ENCODE measurements at places on chromosomes 1 and 21.
A peak's percentile ranks its signal among the peaks of the same experiment; 100 is the strongest.

GRCh38 chr1:44267438-44267837 lies 54.2 kb downstream of the DMAP1 start:
- no peaks in the 10 kb centered on the region for H3K27me3 ChIP-seq
- peaks cover under 1% of the 10 kb centered on the region for H3K4me1 ChIP-seq
- H3K27ac ChIP-seq: no peak overlapping the region

- H3K4me3 ChIP-seq: no peak overlapping the region
- no peaks in the 10 kb centered on the region for H3K4me1 ChIP-seq
- no peak for DNase-seq
- no peaks in the 10 kb centered on the region for H3K36me3 ChIP-seq
- H3K27me3 ChIP-seq: no peaks in the 10 kb centered on the region
Measured at GRCh38 chr21:45160198-45160597, 85.8 kb downstream of the ADARB1 start.

GRCh38 chr1:72911656-72912055 lies 629.3 kb upstream of the NEGR1 start:
- H3K4me3 ChIP-seq: no peak overlapping the region
- no peaks in the 10 kb centered on the region for H3K36me3 ChIP-seq
- H3K27ac ChIP-seq: no peak overlapping the region
- H3K4me1 ChIP-seq: no peaks in the 10 kb centered on the region

GRCh38 chr1:219507437-219507836 lies 105.5 kb downstream of the ZC3H11B start:
- H3K4me1 ChIP-seq: no peaks in the 10 kb centered on the region
- no peak overlapping the region for H3K4me3 ChIP-seq
- no peak for DNase-seq
- no peak overlapping the region for H3K27ac ChIP-seq
- no peaks in the 10 kb centered on the region for H3K27me3 ChIP-seq
- no peaks in the 10 kb centered on the region for H3K36me3 ChIP-seq

DNA sequence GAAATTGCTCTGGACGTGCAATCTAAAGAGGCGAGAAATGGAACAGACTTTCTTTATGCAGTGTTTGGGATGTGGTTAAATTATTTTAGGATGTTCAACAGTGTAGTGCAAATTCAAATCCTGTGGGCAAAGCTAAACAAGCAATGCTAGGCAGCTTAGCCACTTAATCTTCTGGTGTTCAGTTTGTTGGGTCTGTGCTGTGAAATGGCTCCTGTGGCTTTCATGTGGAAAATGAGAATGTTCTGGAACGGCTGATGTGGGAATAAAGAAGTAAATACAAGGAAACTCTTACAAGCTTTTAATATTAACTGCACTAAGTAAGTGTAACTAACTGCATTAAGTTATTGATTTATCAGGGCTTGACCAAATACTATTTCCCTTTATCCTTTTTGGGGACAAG lies 766.6 kb downstream of the ADGRL2 start:
- H3K36me3 ChIP-seq: no peaks in the 10 kb centered on the region
- no peaks in the 10 kb centered on the region for H3K27me3 ChIP-seq
- peaks cover 4% of the 10 kb centered on the region for H3K4me1 ChIP-seq
- no peak for DNase-seq
- no peak overlapping the region for H3K27ac ChIP-seq

- H3K36me3 ChIP-seq: no peaks in the 10 kb centered on the region
- H3K27me3 ChIP-seq: no peaks in the 10 kb centered on the region
- H3K4me1 ChIP-seq: peaks cover 17% of the 10 kb centered on the region
Measured at GRCh38 chr1:204128964-204129896, 22.6 kb downstream of the ETNK2 start.

GRCh38 chr1:169928438-169929209 lies 34.9 kb upstream of the SCYL3 start:
- no peaks in the 10 kb centered on the region for H3K27me3 ChIP-seq
- H3K4me3 ChIP-seq: no peak overlapping the region
- H3K4me1 ChIP-seq: no peaks in the 10 kb centered on the region
- no peak overlapping the region for H3K27ac ChIP-seq
- DNase-seq: no peak

DNA sequence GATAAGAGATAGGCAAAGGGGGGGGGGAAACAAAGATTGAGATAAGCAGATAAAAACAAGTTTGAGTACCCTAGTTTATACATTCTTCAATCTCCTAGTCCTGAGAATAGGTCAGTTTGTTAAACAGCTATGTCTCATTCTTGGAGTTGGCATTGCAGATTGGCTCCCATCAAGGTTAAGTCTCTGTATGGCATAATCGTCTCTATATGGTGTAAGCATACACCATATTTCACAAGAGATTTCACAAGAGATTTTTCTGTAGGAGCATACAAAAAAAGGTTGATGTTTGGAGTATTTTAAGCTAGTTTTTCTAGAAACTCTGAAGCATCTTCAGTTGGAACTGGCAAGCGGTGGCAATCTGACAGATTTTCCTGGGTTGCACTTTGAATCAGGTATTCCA lies 35.8 kb downstream of the NCAM2 start:
- H3K27ac ChIP-seq: no peak overlapping the region
- no peak overlapping the region for H3K4me3 ChIP-seq
- H3K27me3 ChIP-seq: no peaks in the 10 kb centered on the region
- no peaks in the 10 kb centered on the region for H3K36me3 ChIP-seq
- no peaks in the 10 kb centered on the region for H3K4me1 ChIP-seq
- DNase-seq: no peak

- no peak overlapping the region for H3K4me3 ChIP-seq
- H3K4me1 ChIP-seq: no peaks in the 10 kb centered on the region
- no peak for DNase-seq
- H3K27me3 ChIP-seq: no peaks in the 10 kb centered on the region
- no peaks in the 10 kb centered on the region for H3K36me3 ChIP-seq
- H3K27ac ChIP-seq: no peak overlapping the region
Measured at GRCh38 chr1:79817031-79817560, 810.6 kb upstream of the ADGRL4 start.

- H3K4me1 ChIP-seq: no peaks in the 10 kb centered on the region
- H3K4me3 ChIP-seq: no peak overlapping the region
- DNase-seq: no peak
- H3K36me3 ChIP-seq: no peaks in the 10 kb centered on the region
- H3K27ac ChIP-seq: no peak overlapping the region
Measured at GRCh38 chr1:162137179-162137960, 67.9 kb downstream of the NOS1AP start.

DNA sequence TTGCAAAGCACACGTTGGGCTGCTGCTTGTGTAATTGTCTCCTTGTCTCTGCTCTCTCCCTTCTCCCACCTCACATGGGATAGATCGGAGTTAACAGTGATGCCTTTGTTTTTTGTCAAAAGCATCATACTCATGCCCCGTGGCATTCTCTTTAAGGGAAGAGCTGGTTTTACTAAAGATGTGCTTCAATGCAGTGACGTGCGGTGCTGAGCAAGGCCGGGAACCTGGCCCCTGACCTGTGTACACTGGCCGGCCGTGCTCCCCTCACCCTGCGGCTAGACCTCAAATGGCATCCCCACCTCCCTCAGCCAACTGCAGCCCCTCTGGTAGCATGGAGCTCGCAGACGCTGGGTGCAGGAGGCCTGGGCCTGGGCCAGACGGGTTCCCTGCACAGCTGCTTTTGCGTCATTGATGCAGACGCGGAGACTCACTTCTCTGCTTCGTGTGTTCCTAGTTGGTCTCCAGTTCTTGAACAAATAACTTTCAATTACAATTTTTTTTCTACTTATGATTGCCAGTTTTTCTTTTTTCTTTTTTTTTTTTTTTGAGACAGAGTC lies 19.9 kb downstream of the AGPAT3 start:
- H3K4me3 ChIP-seq: no peak overlapping the region
- no peaks in the 10 kb centered on the region for H3K27me3 ChIP-seq
- H3K36me3 ChIP-seq: no peaks in the 10 kb centered on the region

DNA sequence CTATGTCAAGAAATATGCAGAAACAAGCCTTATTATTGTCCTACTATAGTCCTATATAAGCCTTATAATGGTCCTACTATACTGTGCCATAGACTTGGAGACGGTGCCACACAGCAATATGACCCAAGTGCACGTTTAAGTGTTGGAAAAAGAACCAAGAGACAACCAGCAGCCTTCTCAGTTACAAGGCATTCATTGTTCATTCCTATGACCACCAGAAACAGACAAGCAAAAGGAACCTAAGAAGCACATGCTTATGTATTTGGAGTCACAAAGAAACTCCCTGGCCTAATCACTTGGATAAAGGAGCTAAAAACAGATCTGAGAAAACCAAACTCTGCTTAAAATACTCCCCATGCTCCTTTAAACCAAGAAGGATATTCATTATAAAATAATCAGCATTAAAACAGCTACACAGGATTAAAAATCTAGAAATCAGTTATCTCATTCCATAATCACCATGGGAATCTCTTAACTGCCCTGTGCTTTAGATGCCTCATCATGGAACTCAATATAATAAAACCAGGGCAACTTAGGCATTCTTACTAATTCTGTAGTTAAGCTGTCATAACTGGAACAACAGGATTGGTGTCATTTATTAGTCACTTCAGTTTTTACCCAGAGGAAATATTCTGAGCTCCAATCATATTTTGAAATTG lies 7.0 kb downstream of the COLGALT2 start:
- no peak for DNase-seq
- H3K36me3 ChIP-seq: no peaks in the 10 kb centered on the region
- H3K4me3 ChIP-seq: no peak overlapping the region
- H3K27ac ChIP-seq: no peak overlapping the region
- no peaks in the 10 kb centered on the region for H3K27me3 ChIP-seq
- no peaks in the 10 kb centered on the region for H3K4me1 ChIP-seq

DNA sequence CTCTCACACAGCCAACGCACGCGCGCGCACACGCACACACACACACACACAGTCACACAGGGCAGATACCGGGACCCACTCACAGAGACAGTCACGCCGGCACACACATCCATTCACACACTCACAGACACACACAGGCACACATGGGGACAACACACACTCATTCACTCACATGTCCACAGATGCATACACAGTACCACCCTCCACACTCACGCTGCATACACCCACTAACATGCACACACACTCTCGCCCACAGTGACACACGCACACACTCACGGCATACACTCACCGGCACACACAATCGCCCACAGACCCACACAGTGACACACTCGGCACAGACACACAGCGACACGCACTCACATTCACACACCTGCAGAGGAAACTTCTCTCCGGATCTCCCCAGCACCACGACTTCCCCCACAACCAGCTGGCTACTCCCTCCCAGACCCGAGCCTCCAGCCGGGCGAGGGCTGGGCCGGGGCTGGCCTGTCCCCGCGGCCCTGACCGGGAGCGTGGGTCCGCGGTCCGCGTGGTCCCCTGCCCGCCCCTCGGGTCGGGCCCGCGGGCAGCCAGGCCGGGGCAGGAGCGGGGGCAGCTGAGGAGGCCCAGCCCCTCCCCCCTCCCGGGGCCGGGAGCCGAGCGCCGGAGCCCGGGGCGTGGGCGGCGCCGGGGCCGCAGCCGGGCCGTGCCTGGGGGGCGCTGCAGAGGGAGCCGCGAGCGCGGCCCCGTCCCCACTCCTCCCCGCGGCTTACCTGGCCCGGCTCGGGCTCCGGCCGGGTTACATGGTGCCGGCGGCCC lies 552 bp downstream of the DLGAP3 start:
- H3K4me1 ChIP-seq: peaks cover 8% of the 10 kb centered on the region
- no peaks in the 10 kb centered on the region for H3K36me3 ChIP-seq
- peaks cover 2% of the 10 kb centered on the region for H3K27me3 ChIP-seq
- peak overlapping the region; percentile 17 for H3K4me3 ChIP-seq

DNA sequence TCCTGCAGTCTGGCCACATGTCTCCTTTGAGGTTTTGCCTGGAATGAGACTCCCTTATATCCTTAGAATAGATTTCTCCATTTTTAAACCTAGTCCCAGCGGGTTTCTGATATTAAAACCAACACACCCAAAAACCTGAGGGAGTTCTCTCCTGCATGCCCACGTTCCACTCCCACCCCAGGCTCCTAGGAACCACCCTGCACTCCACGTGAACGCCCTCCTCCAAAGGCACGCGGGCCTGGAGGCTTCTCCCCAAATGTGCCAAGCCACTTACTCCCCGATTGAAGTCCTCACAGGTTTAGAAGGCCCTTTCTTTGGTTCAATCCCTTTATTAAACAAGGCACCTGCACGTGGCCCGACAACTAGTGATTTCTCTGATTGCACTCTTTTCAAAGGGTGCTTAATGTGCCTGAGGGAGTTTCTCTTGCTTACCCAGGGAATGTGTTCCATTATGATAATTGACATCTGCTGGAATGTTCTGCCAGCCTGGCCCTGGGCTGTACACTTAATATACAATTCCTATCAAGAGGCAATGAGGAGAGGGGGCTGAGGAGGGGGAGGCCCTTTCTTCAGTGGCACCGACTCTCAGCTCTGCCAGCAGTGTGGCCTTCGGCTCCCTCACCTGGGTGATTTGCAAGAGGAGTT lies 104.3 kb upstream of the ADAR start:
- no peak overlapping the region for H3K27ac ChIP-seq
- no peaks in the 10 kb centered on the region for H3K36me3 ChIP-seq
- no peaks in the 10 kb centered on the region for H3K27me3 ChIP-seq

- no peak within 1 kb of the TSS for H3K27ac ChIP-seq
- no peaks in the 10 kb centered on the region for H3K36me3 ChIP-seq
- H3K4me1 ChIP-seq: no peaks in the 10 kb centered on the region
- no peak for DNase-seq
- peak within 1 kb of the TSS; percentile 14 for H3K4me3 ChIP-seq
Measured at GRCh38 chr1:151839457-151840403, at the start of gene C2CD4D. Gene C2CD4D (minus strand): TSS chr1:151839820. CDS start chr1:151838989, 831 bp downstream.

DNA sequence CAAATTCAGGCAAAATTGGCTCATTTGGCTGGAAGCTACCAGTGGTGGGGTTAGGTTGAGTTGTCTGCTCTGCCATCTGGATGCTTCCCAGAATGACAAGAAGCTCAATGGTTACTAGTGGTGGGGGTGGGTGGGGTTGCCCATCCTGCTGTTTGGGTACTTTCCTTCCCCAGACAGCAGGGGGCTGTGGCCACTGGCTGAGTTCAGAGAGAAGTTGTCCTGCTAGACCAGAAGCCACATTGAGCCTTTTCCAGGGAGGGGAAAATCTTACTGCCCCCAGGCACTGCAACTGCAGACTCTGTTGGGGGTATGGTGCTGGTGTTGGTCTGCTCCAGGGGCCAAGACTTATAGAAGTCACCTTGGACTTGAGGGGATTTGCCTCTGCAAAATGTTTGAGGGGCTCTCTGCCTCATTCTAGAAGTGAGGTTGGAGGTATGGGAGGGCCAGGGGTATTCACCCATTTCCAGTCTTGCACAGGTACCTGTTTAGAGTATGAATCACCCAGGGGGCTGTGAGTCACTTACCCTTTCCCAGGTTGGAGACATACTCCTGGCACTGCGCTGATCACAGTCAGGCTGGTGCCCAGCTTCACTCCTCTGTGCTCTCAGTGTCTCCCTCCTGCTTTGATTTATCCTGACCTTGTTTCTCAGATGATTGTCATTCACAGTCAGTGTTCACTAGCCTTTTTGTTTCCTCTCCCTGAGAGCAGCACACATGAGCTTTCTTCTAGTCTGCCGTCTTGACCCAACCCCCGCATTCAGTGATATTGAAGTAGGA lies 89.1 kb upstream of the NEGR1 start:
- no peak for DNase-seq
- H3K4me1 ChIP-seq: no peaks in the 10 kb centered on the region
- no peak overlapping the region for H3K27ac ChIP-seq
- no peaks in the 10 kb centered on the region for H3K27me3 ChIP-seq

GRCh38 chr1:28178690-28179485 lies 2.4 kb upstream of the PTAFR start:
- H3K4me1 ChIP-seq: no peaks in the 10 kb centered on the region
- no peak overlapping the region for H3K27ac ChIP-seq
- DNase-seq: no peak

- no peak for DNase-seq
- no peak overlapping the region for H3K4me3 ChIP-seq
- H3K27ac ChIP-seq: no peak overlapping the region
- no peaks in the 10 kb centered on the region for H3K27me3 ChIP-seq
Measured at GRCh38 chr1:155073377-155074242, 5.0 kb upstream of the EFNA3 start.

GRCh38 chr1:21779613-21780521 lies 3.1 kb downstream of the USP48 start:
- H3K4me3 ChIP-seq: no peak overlapping the region
- no peaks in the 10 kb centered on the region for H3K36me3 ChIP-seq
- H3K4me1 ChIP-seq: peaks cover 4% of the 10 kb centered on the region
- no peaks in the 10 kb centered on the region for H3K27me3 ChIP-seq

All from ovary (tissue), 10 donors.